SHP77 treated with DMSO at 0.1 percent for 48 hours (cell line): ENCODE measurements at places on chromosomes 3 and 15.

DNA sequence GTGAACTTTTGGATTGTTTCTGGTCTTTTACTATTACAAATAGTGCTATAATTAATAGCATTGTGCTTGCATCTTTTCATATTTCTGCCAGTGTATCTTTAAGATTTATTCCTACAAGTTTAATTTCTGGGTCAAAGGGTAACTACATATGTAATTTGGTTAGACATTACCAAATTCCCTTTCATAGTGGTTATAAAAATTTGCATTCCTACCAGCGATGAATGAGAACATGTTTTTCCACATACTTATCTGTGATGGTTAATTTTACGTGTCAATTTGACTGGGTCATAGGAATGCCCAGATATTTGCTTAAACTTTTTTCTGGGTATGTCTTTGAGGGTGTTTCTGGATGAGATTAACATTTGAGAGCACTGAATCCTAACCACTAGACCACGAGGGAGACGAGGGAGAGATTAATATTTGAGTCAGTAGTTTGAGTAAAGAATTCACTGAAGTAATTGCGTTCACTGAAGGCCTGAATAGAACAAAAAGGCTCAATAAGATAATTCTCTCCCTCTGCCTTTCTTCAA is 132.3 kb upstream of the NEO1 start:
- DNase-seq: no peak

GRCh38 chr3:50470658-50471057 is 32.8 kb downstream of the CACNA2D2 start:
- DNase-seq: no peak

DNA sequence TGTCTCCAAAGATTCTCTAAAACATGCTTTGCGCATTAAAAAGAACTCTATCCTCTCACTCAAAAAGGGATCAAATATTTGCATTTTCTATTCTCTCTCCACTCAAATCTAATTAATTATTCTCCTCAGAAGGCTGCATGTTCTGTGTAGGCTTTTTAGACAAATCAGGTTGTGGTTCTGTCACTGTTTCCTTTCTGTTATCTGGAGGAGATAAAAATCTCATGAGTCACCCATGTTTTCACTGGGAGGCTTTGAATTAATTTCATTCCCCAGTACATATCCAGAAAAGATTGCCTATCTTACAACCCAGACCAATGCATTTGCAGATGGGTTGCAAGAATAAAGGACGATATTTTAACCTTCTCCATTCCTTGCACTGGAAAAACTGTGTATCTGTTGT is 446.5 kb downstream of the GRM7 start:
- DNase-seq: no peak

DNA sequence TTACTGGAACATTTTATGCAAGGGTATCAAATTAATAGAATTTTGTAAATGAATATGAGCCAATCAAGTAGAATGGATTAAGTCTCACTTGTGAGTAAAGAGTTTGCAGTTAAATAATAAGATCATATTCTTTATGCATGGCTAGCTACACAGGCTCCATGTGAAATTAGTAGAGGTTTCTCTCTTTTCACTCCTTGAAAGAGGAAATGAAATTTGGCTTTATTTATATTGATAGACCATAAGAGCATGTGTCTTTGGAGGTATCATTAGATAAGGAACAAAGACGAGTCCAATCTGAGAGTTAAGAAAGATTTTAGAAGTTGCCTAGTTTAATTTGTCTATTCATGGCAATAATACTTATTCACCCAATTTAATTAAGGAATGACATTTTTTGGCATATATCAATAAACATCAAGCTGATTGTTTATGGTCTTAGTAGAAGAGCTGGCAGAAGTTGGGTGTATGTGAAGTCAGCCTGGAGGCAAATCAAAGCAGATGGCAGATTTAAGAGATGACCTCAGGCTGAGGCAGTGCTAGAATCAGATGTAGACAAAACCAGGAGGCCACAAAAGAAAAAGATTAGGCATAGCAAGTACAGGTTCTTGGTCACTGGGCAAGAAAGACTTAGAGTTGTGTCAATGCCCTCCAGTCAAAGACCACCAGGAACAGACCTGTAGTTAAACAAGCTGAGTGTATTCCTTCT is 406.5 kb upstream of the ARHGEF26 start:
- DNase-seq: no peak

GRCh38 chr3:159616234-159616825 is 372.3 kb upstream of the IL12A start:
- no peak for DNase-seq

DNA sequence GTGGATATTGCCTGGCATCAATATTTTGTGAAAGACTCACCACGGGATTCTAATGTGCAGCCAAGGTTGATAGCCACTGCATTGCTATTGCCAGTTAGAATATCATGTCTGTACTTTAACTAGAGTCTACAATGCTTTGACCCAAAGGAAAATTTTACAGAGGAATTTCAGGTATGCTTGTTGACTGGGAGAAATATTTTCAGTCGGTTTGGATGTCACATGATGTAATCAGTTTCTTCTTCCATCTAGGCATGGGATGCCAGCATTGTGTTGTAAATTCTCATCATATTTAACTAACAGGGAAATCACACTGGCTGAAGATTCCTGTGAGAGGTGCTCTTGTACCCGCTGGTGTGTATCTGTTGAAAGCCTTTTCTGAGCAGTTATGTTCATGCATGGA is 508.9 kb upstream of the ADAMTS9 start:
- no peak for DNase-seq

DNA sequence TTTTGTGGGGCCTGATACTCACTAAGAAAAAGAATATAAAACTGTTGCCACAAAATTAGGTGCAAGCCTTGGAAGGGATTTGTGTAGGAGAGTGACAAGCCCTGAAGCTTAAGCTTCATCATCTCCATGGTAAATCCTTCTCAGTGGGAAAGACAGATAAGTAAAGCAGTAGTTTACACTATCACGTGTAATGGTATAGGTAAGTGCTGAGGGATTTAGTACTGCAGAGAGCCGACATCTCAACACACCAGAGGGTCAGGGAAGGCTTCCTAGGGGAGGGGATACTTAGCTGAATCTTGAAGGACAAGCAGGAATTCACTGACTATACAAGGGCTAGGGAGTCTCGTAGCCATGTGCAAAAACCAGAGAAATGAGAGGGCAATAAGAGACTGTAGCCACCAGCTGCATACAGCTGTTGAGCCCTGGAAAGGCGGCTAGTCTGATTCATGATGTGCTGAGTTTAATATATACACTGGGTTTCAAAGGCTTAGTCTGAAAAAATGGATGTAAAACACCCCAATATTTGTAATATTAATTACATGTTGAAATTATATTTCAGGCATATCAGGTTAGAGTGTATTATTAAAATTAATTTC is 11.1 kb downstream of the SLC24A1 start:
- no peak for DNase-seq

DNA sequence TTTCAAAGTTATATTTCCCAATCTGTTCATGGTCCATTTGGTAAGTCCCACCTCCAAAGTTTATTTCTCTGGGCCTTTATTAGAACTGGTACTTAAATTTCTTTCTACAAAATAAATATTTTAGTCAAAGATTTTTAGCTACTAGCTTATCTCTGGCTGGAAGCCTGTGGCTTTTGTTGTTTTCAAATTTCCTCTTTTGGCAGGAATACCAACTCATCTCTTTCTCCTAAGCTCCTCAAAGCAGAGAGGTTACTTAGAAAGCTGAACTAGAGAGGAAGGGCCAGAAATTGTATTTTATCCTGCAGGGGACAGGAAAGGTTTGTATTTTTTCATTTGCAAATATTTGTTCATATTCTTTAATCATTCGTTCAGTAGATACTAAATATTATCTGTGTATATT is 227.8 kb downstream of the TBL1XR1 start:
- DNase-seq: no peak

DNA sequence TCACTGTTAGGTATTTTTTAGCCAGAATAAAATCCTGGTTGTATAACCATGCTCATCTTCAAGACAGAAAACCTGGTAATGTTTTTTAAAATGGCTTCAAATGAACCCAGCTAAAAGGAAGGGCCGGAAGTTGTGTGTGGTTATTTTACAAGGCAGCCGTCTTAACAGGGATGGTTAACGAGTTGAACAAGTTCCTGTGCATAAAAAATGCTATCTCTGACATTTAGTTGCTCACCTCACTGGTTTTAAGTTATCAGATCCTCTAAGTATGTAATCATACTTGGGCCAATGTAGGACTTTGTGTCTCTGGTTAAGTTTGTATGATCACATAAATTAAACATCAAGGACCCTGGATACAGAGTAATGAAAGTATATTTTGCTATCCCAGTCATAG is 2.1 kb downstream of the ATP11B start:
- DNase-seq: peak; percentile 3

- DNase-seq: no peak
These were observed 23.5 kb downstream of the PAK2 start for GRCh38 chr3:196763179-196763578.

GRCh38 chr3:189827108-189827507 is 195.9 kb downstream of the TP63 start:
- DNase-seq: no peak

DNA sequence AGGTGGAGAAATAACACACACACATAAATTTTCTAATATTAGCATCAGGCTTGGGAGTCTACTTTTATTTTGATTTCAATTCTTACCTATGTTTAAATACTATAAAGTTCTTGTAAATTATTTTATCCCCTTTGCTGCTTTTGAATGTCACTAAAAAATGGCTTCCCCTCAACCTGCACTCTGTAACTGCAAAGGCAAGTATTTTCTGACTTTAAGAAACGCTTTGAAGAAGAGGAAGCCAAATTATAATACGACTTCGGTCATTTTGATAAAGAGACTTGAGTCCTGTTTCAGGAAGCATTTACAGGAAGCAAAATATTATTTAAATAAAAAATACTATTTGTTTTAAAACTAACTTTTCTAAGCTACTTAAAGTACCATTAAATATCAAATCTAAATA is 627.7 kb upstream of the AGTR1 start:
- no peak for DNase-seq

GRCh38 chr15:89669941-89670340 is 9.2 kb downstream of the PLIN1 start:
- DNase-seq: no peak

DNA sequence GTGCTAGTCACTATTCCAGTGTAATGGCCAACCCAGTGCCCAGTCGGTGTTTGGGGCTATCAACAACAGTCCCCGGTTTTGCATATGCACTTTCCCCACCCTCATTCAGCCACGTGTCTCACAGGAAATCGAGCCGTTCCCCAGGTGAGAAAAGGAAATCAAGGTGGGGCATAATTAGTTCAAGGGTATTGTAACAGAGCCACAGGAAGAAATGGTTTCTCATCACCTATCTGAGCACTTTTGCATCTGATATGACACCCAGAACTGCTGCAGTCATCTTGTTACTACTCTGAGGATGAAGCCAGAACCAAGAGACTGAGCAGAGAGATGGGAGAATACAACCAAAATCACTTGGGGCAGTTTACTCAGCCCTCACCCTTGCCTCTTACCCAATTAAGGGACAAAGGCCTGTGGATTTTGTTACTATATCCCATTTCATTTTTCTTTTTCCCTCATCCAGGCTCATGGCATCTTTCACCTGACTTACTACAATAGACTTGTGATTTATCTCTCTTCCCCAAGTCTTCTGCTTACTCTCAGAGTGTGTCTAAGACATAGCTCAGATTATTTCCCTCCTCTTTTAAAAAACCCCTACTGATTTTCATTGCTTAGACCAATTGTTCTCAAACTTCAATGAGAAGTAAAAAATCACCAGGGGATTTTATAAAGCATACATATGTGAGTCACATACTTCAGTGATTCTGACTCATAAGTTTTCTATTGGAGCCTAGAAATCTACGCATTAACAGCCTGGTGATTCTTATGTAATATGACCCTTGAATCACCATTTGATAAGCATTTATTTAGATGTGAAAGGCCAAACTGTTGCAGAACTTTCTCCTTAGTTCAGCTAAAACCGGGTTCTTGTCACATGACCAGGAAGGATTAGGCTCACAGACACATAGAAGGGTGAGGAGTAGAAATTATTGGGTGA is 40.5 kb downstream of the TRAT1 start:
- DNase-seq: no peak

DNA sequence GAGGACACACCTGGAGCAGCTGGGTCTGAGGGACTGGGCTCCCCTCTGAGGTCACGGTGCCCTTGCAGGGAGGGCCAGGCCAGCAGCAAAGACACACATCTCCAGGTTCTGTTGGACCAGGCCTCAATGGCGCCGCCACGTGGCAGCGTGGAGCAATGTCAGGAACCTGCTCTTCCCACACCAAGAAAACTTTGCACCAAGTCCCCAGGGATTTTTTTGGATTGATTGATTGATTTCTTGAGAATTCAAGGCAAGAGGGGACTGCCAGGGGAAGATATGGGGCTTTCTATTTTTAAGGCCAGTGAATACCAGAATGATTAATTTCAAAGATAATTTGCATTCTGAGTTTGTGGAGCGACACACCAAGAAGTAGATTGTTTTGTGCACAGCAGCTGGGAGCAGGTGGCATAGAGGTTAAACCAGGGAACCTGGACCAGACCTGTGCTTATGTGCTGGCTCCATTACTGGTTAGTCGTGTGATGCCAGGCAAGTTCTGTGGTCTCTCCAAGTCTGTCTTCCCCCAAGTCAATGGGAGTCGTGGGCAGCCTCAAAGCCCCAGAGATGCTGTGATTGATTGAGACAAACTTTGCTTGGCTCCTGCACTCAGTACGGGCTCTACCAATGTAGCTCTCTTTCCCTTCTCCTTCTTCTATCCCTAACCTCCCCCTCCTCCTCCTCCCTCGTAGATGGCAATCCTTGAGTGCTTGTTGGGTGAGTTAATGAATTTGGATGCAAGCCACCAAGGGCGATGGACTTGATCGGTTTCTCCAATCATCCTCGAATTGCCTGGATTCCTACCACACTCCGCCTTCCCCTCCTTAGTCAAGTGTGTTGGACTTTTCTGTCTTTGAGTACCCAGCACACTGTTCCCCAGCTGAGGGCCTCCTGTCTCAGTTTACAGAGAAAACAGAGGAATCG is 96.2 kb upstream of the TRPM1 start:
- DNase-seq: peak; percentile 32

- no peak for DNase-seq
These were observed 32.3 kb upstream of the UBE2Q2 start for GRCh38 chr15:75810874-75811498.

- no peak for DNase-seq
These were observed 40.7 kb upstream of the CHST2 start for GRCh38 chr3:143078883-143079282.

DNA sequence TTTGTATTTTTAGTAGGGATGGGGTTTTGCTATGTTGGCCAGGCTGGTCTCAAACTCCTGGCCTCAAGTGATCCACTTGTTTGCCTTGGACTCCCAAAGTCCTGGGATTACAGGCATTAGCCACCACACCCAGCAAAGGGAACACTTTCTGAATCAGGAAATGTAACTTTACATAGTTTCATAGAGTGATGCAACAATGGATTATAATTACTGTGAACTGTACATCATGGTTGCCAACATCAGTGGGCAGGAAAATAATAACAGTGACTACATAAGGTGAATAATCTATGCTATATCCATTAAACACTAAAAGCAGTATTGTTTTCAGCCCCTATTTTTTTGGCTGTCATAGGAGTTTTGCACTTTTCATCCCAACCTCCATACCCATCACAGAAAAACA is 5.0 kb upstream of the KPNA1 start:
- no peak for DNase-seq

- no peak for DNase-seq
These were observed 155.5 kb downstream of the FNDC3B start for GRCh38 chr3:172194702-172195406.
